ENCODE measurements at places on chromosomes 11 and 22.

GRCh38 chr11:68021167-68021787 lies 9.2 kb upstream of the NDUFS8 start:
- DNase-seq, result no peak

GRCh38 chr22:29385748-29386147 lies 2.6 kb downstream of the AP1B1 start:
- DNase-seq, result no peak

DNA sequence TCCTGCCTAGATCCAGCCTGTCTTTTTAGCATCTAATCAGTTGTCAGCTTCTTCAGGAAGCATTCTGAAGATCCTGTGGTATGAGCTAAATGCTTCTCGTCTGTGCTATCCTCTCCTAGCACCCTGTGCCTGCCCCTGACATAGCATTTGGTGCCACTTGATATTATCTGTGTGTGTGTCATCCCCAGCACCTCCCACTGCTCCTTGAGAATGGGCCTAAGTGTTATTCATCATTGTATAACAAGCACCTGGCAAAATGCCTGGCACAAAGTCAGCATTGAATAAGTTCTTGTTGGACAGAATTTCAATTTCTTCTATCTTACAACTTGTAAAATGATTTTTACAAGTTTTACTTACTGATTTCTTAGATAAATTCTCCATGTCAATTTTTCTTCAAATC lies 28.1 kb upstream of the OLFML1 start:
- peak; percentile 33 for DNase-seq

GRCh38 chr22:45502215-45503049 lies at the start of gene FBLN1:
FBLN1 (plus strand) TSS chr22:45502883; CDS start chr22:45502986, 103 bp downstream.
- no peak for DNase-seq

DNA sequence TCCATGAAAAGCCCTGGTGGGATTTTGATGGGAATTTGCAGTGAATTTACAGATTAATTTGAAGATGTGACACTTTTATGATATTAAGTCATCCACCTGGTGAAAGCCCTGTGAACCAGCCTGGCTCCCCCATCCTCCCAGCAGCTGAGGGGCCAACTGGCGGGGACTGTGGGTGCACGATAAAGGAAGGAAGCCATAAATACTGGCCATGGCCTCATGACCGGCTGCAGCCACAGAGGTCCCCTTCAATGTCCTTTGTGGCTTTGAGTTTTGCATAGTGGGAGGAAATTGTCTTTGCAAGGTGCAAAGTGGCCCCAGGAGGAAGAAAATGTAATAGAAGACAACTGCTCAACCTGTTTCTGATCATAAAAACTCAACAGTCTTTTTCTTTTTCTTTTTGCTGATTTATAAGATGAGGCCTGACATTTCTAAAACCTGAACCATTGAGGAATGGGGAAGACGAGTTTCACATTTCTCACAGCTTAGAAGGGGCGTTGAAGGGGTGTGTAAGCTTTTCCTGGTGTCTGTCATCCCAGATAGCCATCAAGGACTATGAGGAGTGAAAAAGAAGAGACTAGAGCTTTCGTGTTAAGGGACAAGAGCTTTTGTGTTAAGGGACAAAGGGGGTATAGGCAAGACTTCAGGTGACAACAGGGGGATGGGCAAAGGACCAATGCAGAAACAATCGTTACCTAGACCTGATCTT lies 6.3 kb upstream of the NDUFV1 start:
- DNase-seq, result no peak

GRCh38 chr11:126608658-126609057 lies 253.2 kb downstream of the ST3GAL4 start:
- DNase-seq, result no peak

DNA sequence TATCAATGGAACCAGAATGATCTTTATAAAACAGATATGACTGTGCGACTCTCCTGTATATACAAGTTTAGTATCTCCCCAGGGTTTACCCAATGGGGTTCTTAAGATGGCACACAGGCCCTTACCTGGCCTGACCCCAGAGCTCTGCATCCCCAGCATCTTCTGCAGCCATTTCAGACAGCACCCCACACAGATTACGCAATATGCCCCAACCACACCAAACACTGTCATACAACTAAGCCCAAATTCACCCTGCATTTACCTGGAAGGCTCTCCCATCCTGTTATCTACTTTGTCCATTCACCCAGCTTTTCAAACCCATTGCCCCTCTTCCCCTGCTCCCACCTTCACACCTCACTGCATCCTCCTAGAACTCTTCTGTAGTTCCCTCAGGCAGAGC lies 182.5 kb upstream of the API5 start:
- DNase-seq, result no peak

- no peak for DNase-seq
Measured at GRCh38 chr22:19223617-19224016, 45.1 kb upstream of the SLC25A1 start.

DNA sequence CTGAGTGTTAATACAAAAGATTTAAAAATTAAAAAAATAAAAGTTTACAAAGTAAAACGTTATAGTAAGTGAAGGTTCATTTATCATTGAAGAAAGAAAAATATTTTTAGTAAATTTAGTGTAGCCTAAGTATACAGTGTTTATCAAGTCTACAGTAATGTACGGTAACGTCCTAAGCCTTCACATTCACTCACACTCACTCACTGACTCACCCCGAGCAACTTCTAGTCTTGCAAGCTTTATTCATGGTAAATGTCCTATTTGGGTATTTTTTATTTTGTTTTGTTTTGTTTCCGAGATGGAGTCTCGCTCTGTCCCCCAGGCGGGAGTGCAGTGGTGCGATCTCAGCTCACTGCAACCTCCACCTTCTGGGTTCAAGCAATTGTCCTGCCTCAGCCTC lies 8.8 kb downstream of the CASTOR1 start:
- DNase-seq, result no peak

DNA sequence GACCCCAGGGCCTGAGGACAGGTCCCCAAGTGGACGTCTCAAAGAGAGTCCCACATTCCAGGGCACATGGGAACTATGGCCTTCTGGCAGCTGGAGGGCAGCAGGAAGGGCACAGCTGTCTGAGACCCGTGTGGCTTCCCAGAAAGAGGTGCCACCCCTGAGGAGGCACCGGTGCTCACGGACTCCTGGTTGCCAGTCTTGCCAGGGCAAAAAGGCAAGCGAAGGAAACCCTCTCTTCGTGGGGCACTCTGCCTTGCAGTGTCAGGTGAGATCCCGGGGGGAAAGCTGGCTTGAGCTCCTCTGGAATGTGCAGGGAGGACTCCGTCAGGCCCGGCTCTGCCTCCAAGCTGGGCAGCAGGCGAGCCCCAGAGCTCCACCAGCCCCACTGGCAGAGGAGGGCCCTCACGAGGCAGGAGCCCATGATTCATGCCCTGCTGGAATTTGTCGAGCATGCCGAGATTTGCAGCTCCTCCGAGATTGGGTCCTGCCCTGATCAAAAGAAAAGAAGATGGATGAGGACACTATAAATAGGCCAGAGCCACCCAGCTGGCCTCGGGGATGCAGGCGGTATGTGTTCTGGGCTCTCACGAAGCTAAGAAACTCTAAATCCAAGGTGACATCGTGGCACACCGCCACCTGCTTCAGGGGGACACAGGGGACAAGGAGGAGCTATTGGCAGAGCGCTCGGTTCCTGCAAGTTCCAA lies 9.9 kb upstream of the CELSR1 start:
- DNase-seq, result peak; percentile 81

DNA sequence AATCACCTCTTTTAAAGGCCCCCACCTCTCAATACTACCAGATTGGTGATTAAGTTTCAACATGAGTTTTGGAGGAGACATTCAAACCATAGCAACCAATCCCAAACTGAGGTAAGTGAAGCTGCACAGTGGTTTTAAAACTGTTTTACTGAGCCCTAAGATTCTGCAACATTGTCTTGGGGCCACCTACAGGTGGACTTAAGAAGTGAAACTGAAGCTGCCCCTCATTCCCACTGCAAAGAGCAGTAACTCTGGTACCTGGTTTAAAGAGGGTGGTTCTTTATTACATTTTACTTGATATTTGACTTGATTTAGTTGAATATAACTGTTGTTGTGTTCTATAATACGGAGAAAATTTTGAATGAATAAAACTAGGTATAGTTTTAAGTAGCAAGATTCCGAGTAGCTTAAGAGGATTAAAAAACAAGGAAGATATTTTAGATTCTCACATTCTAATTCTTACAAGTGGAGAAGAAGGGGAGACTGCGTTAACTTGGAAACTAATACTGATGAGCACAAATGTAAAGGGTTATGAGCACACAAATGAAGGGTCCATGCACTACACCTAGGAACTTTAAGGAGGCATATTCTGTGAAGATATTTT lies 26.7 kb downstream of the SYT9 start:
- DNase-seq, result peak; percentile 33

DNA sequence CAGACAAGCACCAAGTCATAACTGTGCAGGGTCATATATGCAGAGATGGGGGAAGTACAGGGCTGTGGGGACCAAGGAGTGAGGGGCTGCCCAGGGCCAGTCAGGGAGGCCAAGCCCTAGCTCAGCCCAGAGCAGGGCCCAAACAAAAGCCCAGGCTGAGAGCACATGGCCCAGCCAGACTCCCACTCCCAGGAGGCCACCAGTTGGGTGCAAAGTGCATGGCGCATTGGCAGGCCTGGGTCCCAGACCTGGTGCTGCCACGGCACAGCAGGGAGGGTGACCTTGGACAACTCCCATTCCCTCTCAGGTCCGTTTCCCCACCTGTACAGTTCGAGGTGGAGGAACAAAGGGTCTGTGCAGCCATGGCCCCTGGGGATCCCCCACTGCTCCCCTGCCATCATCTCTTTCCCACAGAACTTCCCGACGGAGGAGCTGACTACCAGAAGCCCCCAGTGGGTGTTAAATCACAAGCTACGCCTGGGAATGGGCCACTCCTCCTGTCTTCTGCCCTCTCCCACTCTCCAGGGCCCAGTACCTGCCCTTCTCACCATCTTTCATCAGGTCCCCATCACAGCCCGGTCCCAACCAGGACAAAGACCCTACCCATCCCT lies 608 bp downstream of the NIPSNAP1 start:
- DNase-seq, result no peak

DNA sequence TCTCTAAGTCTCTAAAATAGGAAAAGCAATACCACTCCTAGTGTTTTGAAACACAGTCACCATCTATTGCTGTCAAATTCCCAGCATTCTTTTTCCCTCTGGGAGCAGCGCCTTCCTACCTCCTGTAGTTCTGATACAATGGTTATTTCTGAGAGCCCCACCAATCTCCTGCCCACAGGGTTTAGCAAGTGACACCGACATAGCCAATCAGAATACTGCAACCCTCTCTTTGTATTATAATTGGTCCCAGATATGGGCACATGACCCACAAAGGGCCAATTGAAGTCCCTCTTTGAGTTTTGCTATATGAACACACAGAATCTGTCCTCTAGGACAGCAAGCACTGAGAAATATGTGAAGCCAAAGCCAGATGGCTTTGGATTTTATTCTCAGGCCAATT lies 16.9 kb upstream of the ARHGAP42 start:
- no peak for DNase-seq

DNA sequence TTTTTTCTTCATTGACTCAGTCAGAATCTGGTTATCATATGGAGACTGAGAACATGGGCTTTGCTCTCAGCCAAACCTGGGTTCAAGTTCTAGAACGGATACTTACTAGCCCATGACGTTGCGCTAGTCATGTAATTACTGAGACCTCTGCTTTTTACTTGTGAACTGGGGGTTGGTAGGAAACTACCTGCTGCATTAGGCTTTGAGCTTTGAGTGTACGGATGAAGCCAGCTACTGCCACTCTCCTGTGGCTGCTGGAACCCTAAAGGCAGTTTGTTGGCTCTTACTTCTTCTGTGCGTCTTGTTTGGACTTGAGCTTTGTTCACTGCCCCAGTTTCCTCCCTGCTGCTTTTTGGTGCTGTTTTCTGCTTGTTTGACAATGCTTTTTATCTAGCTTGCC lies 18.1 kb downstream of the PPP6R2 start:
- DNase-seq, result no peak

DNA sequence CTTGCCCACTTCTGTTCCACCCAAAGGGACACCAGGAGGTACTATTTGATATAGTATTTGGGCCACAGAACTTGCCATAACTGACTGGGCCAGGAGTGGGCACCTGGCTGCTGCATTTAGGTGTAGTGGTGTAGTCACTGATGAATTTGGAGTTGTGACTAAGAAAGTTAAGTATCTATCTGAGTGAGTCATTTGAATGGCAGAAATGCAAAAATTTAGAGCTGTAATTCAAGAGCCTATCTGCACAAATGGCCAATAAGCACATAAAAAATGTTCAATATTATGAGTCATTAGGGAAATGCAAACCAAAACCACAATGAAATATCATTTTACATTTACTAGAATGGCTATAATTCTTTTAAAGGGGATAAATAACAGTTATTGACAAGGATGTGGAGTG lies 14.7 kb downstream of the GLYATL2 start:
- DNase-seq, result peak; percentile 67

GRCh38 chr11:27497284-27497866 lies 9.2 kb downstream of the LIN7C start:
- DNase-seq, result peak; percentile 30

DNA sequence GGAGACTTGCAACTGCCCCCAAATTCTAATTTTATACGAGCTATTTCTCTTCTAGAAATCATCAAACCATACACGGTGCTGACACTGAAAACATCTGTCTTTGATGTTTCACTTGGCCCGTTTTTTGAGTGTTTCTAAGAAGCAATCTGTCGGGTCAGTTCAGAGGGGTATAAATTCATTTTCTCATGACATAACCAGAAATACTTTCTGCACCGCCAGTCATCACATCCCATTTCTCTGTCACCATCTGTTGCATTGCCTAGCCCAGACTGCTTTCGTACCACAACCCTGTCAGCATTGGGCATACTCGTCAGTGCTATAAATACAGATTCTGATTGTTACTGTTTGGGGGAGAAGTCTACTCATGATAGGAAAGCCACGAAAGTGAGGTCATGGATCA lies 63.1 kb upstream of the CCDC90B start:
- DNase-seq, result peak; percentile 1

DNA sequence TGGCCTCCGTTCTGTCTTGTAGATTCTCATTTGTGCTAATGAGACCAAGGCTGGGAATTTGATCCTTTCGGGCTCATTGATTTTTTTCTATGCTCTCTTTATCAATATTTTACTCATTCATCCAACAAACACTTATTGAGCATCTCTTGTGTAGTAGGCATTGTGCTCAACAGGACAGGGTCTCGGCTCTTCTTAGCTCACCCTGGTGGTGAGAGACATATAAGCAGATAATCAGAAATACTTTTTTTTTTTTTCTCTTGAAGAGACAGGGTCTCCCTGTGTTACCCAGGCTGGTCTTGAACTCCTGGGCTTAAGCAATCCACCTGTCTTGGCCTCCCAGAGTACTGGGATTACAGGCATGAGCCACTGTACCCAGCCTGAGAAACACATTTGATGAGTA lies 48.0 kb upstream of the SLC5A1 start:
- DNase-seq, result no peak

GRCh38 chr11:2574043-2574552 lies 125.7 kb downstream of the KCNQ1OT1 start:
- DNase-seq, result no peak

All from AG10803 (cell line).